ENCODE measurements at places on chromosomes 13 and 19. TPM values are rescaled to one million over a fixed set of nuclear protein-coding genes. Genes with fewer than 3 reads are reported as not detected.
A peak's percentile ranks its signal among the peaks of the same experiment; 100 is the strongest.

LILRA5 gene
- total RNA-seq = not detected

RB1 gene
- total RNA-seq = 32.7 TPM

FNDC3A gene
- 81.2 TPM for total RNA-seq

ELAVL3 gene
- not detected for total RNA-seq

FUT2 gene
- total RNA-seq = not detected

GNG8 gene
- total RNA-seq = not detected

DNA sequence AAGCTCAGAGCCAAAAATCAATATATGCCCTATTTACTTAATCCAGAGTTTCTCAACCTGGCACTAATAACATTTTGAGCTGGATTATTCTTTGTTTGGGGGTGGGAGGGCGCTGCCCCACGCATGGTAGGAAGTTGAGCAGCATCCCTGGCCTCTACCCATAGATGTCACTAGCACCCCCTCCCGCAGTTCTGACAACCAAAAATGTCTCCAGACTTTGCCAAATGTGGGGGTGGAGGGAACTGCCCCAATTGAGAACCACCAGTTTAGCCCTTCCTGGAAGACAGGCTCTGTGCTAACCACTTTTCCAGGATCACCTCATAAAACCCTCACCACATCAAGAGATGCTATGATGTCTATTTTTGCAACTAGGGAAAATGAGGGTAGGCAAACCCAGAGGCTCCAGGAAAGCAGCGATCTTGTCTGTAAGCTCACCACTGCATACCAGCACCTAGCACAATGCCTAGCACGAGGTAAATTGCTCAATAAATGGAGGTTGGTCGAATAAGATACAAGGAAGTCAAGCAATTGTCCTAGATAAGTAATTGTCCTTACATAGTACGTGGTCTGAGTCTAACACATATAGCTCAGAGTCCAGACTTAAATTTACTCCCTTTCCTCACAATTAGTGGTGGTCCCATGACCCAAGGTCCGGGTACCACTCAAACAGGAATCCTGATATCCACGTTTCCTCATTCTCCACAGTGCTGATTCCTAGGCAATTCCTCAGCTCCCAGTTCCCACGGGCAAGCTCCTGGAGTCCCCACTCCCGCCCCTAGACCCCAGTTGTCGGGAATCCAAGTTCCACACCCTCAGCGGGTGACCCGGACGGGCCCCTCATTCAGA lies 892 bp downstream of the TRIR start:
- DNase-seq = peak; percentile 54

- DNase-seq = no peak
These were observed 83.2 kb downstream of the RUBCNL start for GRCh38 chr13:46303742-46304385.

GRCh38 chr19:51091126-51091525 lies 8.4 kb upstream of the KLK14 start:
- DNase-seq = no peak

- DNase-seq = peak; percentile 98
These were observed 206.8 kb downstream of the PCDH9 start for GRCh38 chr13:67023130-67023876.

DNA sequence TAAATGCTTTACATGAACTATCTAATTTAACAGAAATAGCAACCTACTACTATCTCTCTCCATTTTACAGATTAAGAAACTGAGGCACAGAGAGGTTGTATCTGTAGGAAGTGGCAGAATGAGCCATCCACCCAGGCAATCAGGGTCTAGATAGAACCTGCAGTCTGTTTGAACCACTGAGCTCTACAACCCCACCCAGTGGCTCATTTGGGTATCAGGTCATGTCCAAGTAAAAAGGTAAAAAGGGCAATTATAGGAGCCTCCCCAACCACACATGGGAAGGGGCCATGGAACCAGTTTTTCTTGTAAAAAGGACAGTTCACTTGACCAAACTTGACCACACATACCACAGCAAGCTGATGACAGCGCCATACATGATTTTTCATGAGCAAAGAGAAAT lies 92.9 kb upstream of the SGCG start:
- no peak for DNase-seq

GRCh38 chr19:2315818-2316353 lies 7.9 kb upstream of the LINGO3 start:
- no peak for DNase-seq

- no peak for DNase-seq
These were observed 5.6 kb upstream of the AMH start for GRCh38 chr19:2243274-2244124.

GRCh38 chr13:55572862-55573261 lies 1567.9 kb upstream of the PRR20A start:
- no peak for DNase-seq

DNA sequence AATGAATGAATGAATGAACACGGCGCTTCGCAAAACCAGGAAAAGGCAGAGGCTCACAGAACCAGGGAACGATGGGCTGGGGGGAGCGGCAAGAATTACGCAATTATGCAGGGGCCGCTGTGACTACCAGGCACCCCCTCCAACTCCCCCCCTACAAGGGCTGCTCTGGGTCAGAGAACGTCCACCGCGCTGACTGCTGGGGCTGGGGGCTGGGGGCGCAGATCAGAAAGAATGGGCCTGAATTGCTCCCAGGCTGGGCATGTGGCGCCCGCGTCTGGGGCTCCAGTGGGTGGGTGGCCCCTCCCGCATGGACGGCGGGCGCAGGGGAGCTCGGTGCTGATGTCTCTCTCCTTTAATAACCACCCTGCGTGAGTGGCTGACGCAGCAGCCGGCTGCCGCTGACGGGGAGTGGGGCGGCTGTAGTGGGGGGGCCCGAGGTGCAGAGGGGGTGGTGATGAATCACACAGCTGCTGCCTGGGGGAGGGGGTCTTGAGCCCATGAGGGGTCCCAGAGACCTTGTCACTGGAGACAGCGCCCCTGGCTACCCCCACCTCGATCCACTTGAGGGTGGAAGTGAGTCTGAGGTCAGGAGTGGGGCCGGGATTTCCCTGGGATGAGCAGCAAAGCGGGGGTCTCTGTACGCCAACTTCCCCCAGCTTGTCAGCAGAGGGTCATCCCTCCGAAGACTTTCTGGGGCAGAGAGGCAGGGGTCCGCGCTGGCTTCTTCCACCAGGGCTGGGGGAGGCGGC lies 1.5 kb upstream of the CIRBP start:
- no peak for DNase-seq

- no peak for DNase-seq
These were observed 12.2 kb downstream of the FPR3 start for GRCh38 chr19:51807111-51807701.

DNA sequence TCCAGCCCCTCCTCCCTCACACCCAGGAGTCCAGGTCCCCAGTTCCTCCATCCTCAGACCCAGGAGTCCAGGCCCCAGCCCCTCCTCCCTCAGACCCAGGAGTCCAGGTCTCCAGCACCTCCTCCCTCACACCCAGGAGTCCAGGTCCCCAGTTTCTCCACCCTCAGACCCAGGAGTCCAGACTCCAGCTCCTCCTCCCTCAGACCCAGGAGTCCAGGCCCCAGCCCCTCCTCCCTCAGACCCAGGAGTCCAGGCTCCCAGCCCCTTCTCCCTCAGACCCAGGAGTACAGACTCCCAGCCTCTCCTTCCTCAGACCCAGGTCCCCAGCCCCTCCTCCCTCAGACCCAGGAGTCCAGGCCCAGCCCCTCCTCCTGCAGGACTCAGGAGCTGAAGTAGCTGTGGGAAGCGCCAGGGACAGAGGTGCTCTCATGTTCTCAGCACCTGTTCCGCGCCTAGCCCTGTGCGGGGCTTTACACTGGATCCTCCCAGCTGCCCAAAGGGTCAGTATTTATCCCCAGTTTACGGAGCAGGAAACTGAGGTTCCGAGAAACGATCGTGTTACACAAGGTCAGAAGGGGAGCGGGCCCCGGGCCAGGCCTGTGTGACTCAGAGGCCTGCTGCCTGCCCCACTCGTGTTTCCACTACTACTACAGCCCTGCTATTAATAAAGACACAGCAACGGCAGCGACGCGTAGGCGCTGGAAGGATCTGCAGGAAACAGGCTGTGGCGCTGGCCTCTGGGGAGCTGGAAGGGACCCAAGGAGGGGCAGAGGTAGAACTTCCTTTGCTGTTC lies 1.7 kb upstream of the SBK3 start:
- peak; percentile 82 for DNase-seq

GRCh38 chr13:111021270-111021669 lies 93.8 kb upstream of the ARHGEF7 start:
- DNase-seq = no peak

- no peak for DNase-seq
These were observed 522.2 kb downstream of the FGF9 start for GRCh38 chr13:22193070-22193469.

DNA sequence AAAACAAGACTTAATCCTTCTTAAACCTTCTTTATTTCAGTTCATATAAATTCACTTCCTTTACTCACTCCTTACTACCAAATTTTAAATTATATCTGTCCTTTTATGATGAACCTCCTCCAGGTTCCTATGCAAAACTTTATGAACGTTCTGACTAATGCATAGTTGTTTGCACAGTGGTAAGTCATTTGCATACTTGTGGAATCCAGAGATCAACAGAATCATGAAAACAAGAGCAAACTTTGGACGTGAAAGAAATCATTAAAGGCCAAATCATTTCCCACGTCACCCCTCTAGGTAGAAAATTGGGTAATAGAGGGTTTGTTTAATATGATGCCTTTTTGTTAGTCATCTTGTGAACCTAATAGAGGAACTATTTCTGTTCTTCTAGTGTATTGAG lies 32.3 kb upstream of the MYCBP2 start:
- DNase-seq = peak; percentile 2

DNA sequence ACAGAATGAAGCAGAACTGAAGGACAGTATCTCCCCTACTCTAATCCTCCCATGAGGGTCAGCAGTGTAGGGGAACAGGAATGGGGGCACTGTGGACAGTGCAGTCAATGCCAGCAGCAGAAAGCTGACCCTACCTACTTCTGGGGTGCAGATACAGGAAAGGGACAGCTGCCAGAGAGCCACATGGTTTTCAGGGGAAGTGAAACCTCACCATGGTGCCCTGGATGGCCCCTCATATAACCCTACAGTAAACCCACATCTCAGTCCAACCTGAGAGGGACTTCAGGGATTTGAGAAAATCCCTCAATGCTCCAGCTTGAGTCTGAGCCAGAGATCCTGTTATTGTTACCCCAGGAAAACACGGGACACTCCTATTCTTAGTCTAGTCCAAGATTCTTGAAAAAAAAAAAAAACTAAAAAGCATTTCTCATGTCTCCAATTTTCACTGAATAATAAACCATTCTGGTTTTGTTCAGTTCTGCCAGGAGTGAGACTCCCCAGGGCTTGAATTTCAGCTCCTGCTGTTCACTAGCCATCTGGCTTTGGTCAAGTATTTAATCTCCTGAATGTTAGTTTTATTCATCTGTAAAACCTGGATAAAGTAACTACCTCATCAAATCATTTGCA lies 511.6 kb upstream of the ARGLU1 start:
- no peak for DNase-seq

DNA sequence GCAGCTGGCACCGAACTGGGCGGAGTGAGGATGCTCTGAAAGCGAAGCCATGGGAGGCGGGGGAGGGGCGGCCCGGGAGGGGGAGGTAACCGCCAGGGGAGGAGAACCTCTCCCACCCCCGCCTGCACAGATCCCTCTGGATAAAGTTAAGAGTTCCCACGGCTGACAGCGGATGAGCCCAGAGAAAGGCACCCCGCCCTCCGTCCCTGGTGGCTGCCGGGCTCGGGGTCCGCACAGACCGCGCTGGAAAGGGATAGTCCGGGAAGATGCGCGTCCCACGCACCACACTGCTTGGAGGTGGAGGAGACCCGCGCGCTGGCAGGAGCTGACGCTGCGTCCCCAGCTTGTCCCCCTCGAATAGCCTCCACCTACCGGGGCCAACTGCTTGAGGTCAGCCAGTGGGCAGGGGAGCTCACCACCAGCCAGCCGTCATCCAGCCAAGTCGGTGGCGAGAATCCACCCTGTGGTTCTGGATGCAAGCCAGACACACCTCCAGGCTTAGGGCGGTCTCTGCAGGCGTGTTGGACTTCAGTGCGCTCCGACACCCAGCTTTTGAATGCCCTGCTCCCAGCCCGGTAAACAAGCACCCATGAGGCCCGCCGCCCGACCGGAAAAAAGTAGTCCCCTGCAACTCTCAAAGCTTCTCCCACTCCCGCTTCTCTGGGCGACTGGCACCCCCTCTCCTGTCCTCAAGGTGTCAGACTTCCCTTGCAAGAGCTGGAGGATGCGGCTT lies at the start of gene TRPC4:
TSS of gene TRPC4 (minus strand) at position 17 of the 733 bp plus-strand sequence. CDS start 86,439 bp downstream, outside the sequence.
- DNase-seq = peak; percentile 63

- no peak for DNase-seq
These were observed 3.0 kb upstream of the PRKD2 start for GRCh38 chr19:46719629-46720502.

GRCh38 chr13:37707739-37708500 lies 109.4 kb upstream of the POSTN start:
- DNase-seq = no peak

GRCh38 chr13:60001889-60002288 lies 161.8 kb downstream of the DIAPH3 start:
- DNase-seq = no peak

DNA sequence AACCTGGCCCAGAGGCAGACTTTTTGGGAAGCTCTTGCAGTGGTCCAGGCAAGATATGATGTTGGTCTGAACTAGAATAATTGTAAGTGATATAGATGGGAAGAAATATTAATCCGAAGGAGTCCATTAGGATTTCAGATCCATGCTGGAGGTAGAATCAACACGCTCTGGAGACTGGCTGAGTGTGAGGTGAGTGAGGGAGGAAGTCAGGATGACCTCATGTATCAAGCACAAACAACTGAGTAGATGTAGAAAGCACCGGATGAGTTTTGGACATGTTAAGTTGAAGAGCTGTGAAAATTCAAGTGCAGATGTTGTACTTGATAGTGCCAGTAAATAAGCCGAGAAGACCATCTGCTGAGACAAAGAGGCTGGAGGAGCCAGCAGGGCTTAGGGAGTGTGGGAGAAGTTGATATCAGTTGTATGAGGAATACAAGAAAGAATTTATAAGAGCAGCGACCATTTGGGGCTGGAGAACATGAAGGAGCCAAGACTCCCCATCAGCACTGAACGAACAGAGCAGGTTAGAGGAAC lies 5.3 kb upstream of the CNMD start:
- no peak for DNase-seq

GRCh38 chr19:16373079-16373478 lies 48.5 kb downstream of the KLF2 start:
- DNase-seq = no peak

GRCh38 chr19:15124572-15125231 lies 17.5 kb downstream of the SYDE1 start:
- DNase-seq = no peak

Measured in astrocyte (in vitro differentiated cells and primary cell).